ENCODE measurements at places on chromosomes 5 and 9.

- DNase-seq, result peak; percentile 36
These were observed 732 bp downstream of the PBX3 start for GRCh38 chr9:125747765-125748445.

DNA sequence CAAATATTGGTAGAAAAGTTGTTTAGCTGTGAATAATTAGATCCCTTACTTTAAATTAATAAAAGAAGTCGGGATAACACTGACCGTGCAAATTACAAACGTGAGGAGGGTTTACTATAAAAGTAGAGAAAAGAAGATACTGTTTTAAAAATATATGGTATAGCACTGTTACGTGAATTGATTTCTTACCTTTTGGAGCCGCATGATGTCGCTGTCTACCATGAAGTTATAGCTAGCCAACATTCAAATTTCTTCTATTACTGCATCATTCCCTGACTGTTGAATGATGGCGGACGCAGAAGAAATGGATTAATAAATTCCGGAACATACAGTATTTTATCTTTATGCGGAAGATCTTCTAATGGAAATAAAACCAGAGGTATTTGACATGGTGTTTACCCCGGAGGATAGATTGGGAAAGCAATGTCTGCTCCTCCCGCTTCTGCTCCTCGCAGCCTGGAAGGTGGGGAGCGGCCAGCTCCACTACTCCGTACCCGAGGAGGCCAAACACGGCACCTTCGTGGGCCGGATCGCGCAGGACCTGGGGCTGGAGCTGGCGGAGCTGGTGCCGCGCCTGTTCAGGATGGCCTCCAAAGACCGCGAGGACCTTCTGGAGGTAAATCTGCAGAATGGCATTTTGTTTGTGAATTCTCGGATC lies at the start of gene PCDHA6:
TSS of gene PCDHA6 (plus strand) at position 257 of the 658 bp plus-strand sequence. CDS start at position 389, 132 bp downstream.
- no peak for DNase-seq

DNA sequence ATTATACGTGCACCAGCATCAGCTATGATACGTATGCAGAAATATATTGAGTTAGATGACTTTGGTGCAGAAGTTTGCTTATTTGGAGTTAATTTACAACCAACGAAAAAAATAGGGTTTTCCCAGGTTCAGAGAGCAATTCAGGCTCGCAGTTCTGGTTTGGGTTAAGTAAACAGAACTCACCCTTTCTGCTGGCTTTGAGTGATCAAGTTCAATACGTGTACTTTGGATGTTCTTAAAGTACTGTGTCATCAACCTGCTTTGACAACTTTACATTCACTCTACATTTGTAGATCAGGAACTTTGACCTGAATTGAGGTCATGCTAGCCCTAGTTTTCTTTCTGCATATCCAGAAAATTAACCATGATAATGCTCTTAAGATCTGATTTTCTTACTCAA lies 40.7 kb downstream of the ACOT12 start:
- no peak for DNase-seq

- DNase-seq, result peak; percentile 36
These were observed 28.1 kb downstream of the FAM114A2 start for GRCh38 chr5:154010660-154011059.

- DNase-seq, result no peak
These were observed 55.6 kb downstream of the RXRA start for GRCh38 chr9:134381671-134382516.

DNA sequence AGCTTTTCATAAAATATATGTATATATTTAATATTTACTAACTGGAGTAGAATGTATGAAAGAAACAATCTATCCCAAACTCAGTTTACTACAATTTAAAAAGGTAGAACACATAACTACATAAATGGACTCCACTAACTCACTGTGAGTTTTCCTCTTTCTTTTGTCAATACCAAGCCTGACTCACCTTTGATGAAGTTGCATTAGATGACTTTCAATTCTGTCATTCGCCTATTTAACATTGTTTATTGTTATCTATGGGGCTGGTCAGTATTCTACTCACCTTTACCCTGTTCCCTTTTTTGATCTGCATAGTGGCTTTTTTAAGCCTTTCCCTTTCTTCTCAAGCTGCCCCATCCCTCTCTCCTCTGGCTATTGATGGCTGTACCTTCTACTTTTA lies 629.7 kb downstream of the RAB3C start:
- no peak for DNase-seq

GRCh38 chr5:180606215-180606785 lies 15.0 kb upstream of the SCGB3A1 start:
- DNase-seq, result peak; percentile 15

DNA sequence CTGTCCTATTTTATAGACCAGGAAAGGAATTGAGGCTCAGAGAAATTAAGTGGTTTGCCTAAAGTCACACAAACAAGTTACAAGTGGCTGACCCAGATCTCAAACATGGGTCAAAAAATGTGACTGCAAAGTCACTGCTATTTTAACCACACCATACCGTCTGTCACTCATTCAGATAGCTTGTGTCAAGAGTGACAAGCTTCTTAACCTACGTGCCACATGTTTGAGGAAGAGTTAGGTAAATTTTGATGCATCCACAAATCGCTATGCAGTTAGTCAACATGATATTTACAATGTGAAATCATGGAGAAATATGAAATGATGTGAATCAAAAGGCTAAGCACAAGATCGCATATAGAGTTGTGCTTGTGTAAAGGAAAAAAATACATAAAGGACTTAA lies 22.7 kb upstream of the GNE start:
- no peak for DNase-seq

GRCh38 chr9:655875-656274 lies 185.6 kb upstream of the DMRT1 start:
- DNase-seq, result no peak

GRCh38 chr5:54570916-54571315 lies 53.4 kb downstream of the SNX18 start:
- DNase-seq, result peak; percentile 33

GRCh38 chr5:60287174-60287771 lies 393.7 kb upstream of the PDE4D start:
- peak; percentile 54 for DNase-seq

GRCh38 chr9:6640268-6641051 lies 5.1 kb downstream of the GLDC start:
- no peak for DNase-seq

GRCh38 chr9:128388150-128388549 lies 17.0 kb downstream of the URM1 start:
- DNase-seq, result no peak

DNA sequence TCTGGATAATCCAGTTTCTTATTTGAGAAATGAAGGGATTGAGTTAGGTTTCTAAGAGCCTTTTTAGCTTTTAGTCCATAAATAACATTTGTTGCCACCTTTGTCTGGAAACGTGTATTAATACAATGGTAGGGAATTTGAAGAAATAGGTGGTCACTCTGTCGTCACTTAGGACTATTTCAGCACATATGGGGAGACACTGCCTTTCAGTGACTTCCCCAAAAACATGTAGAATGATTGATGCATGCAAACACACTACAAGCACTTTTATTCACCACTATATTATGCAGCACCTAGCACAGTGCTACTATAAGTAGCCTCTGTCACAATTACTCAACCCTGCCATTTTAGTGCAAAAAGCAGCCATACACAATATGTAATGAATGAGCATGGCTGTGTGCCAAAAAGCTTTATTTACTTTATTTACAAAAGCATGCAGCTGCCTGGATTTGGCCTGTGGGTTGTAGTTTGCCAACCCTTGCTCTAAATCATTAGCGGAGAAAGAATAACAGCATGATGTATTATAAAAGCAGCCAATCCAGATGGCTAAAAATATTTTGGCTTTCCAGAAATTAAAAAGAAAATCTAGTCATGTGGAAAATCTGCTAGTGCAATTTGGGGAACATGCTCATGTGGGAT lies 154.2 kb upstream of the HMHB1 start:
- no peak for DNase-seq

DNA sequence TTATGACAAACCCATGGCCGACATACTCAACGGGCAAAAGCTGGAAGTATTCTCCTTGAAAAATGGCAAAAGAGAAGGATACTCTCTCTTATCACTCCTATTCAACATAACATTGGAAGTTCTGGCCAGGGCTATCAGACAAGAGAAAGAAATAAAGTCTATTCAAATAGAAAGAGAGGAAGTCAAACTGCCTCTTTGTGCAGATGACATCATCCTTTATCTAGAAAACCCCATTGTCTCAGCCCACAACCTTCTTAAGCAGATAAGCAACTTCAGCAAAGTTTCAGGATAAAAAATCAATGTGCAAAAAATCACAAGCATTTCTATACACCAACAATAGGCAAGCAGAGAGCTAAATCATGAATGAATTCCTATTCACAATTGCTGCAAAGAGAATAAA lies 1799.9 kb upstream of the ACO1 start:
- no peak for DNase-seq

DNA sequence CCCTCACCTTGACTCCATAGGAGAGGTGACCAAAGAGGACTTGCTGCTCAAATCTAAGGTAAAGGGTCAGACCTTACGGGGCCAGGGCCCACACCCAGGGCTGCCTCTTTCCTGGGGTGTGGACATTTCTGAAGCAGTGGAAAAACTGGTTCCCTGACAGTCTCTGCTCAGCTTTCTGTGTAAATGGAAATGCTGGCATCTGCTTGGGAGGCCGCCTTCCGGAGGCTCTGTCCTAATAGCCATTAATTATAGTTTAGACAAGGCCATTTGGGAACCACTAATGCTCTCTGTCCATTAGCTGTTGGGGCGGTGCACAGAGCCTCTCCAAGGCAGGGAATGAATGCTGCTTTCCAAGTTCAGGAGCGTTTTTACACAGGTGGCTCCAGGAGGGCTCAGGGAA lies 17.3 kb downstream of the USP20 start:
- no peak for DNase-seq

- no peak for DNase-seq
These were observed 41.1 kb upstream of the LHFPL2 start for GRCh38 chr5:78689540-78690252.

- DNase-seq, result peak; percentile 19
These were observed 38.5 kb downstream of the TARS1 start for GRCh38 chr5:33479311-33479710.

GRCh38 chr5:56550227-56550626 lies 265.1 kb upstream of the MAP3K1 start:
- DNase-seq, result no peak

GRCh38 chr5:42582723-42583122 lies 159.5 kb downstream of the GHR start:
- DNase-seq, result no peak

DNA sequence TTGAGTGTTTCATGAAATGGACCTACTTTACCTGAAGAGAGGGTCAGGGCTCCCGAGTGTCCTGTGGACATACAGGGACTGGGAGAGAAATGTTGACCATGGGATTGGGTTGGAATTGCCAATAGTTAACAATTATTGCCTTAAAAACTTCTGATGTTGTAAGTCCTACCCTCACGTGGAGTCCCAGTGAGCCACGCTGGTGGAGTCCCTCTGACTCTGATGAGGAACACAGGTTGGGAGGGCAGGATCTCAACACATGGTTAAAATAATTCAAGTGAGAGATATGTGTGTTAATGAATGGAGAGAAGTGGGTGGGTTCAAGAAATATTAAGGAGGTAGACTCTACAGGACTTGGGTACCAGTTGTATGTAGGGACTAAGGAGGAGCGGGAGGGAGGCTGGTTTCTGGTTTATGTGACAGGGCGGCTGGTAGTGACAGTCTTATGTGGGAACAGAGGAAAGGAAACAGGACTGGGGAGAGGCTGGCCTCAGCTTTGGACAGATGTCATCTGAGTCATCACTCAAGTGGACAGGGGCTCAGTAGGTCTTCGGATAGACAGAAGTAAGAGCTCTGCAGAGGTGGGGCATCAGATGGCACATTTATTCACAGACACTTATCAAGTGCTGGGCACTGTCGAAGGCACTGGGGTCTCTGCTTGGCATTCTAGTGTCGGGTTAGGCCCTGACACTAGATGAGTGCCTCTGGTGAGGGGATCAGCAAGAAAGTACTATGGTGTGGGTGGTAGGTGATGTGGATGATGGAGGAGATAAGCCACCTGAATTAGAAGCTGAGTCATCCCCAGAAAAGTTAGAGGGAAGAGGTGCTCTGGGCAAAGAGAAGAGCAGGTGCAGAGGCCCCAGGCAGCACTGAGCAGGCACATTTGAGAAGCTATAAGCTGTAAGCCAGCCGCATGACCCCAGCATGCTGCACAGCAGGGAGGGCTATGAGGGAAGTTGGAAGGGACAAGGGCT lies 27.2 kb downstream of the MAML1 start:
- DNase-seq, result no peak

DNA sequence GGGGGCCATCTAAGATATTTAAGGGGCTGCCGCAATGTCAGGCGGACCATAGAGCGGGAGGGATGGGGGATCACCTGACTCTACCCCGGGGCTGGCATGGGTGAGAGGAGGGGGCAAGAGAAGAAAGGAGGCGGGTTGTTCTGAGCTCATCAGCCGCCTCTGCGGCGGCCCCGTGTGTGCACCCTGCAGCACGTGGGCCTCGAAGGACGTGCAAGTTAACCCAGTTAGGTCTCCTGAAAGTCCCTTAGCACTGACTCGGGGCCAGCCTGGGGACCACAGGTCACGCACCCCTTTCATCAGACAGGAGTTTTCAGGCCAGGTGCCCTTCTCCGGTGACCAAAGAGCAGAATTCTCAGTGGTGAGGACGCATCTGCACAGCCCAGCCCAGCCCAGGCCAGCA lies 58.0 kb downstream of the UBE2QL1 start:
- no peak for DNase-seq

DNA sequence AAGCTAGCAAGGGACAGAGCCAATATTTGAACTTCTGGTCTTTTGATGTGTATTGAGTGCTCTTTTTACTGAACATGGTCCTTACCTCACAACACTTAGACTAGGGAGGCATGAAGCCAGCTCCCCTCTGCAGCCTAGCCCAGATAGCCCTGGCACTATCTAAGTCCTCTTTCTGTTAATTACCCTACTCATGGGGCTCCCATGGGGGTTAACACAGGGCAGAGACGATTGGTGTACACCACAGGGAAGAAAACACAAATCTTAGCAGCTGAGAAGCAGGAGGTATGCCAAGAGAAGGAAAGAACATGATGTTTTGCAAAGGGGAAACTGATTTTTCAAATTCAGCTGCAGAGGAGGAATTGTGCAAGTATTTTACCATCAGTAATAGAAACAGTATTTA lies 383.8 kb downstream of the TMEM232 start:
- DNase-seq, result no peak

Measured in HCEC 1CT (cell line).